ENCODE measurements at places on chromosomes 1 and 21. TPM values are rescaled to one million over a fixed set of nuclear protein-coding genes. Genes with fewer than 3 reads are reported as not detected.

SPATA1 gene
- total RNA-seq, result 0.41 TPM

DCST1 gene
- total RNA-seq, result not detected

COQ8A gene
- 22.3 TPM for total RNA-seq

FCGR1A gene
- not detected for total RNA-seq

GPR3 gene
- not detected for total RNA-seq

TMEM82 gene
- not detected for total RNA-seq

FNDC5 gene
- total RNA-seq, result 0.99 TPM

CFHR2 gene
- total RNA-seq, result not detected

TRIM45 gene
- 3.3 TPM for total RNA-seq

TSNAX gene
- 28.9 TPM for total RNA-seq

SPATA45 gene
- total RNA-seq, result not detected

S100A8 gene
- total RNA-seq, result not detected

PRR9 gene
- total RNA-seq, result not detected

UBR4 gene
- 142 TPM for total RNA-seq
